NCI-H1417 treated with DMSO at 0.1 percent for 48 hours (cell line): ENCODE measurements at places on chromosomes 12 and 14.

DNA sequence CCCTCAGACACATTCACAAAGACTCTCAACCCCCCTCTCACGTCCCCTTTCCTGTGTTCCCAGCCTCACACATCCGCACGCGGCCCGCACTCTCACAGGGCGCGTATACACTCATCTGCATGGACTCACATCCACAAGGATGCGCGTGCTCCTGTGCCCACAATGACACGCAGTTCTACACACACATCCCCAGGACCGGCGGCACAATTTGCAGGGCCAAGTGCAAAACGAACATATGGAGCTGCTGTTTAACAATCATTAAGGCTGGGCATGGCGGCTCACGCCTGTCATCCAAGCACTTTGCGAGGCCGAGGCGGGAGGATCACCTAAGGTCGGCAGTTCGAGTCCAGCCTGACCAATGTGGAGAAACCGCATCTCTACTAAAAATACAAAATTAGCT, 36.4 kb upstream of the EML1 start:
- no peak for DNase-seq

GRCh38 chr14:90677484-90678050, 138.7 kb downstream of the TTC7B start:
- no peak for DNase-seq

DNA sequence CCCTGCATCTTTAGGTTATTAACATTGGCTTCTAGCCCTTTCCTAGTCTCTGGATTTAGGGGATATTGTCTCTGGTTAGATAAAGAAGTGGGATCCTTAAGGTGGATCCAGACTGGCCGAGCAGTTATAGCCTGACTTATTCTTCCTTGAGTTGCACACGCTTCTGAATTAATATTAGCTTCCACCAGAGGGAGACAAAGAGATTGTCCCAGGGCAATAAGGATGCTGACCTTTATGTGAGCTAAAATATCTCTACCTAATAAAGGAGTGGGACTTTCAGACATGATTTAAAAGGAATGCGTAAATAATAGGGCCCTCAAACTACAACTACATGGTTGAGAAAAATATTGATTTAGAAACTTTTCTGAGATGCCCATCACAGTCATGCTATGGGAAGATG, 139.7 kb downstream of the SLCO1B3 start:
- DNase-seq = no peak

GRCh38 chr14:22276913-22277816, 311.9 kb downstream of the DAD1 start:
- no peak for DNase-seq

DNA sequence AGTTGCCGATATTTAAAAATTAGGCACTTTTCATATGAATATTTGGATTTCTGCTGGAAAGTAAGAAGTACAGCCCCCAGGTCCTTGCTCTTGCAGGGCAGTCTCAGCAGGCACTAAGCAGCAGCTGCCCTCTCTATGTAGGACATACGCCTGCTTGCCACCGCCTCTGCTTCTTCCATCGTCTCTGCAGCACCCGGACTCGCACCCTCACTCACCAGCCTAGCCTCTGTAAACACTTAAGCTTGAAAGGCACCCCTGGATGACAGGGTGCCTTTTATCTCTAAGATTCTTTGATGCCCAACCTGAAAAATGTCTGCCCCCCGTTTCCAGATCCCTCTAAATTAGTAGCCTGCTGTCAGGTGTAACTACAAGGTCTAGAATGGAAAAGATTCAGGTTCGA, 19.0 kb downstream of the OTUB2 start:
- no peak for DNase-seq

GRCh38 chr14:23365036-23365731, at the start of gene EFS:
Gene EFS, minus strand, starts transcription at chr14:23365172. Its CDS starts 147 bp downstream, at chr14:23365025.
- no peak for DNase-seq

- no peak for DNase-seq
Observed at GRCh38 chr12:66309606-66310005, 7.3 kb downstream of the HELB start.

- DNase-seq = no peak
Observed at GRCh38 chr12:6069437-6070093, 54.9 kb downstream of the VWF start.
